ENCODE measurements at places on chromosomes 2 and 18. TPM values are rescaled to one million over a fixed set of nuclear protein-coding genes. Genes with fewer than 3 reads are reported as not detected.

Gene CFC1
- 1.8 TPM for total RNA-seq

Gene B4GALT6
- 3.9 TPM for total RNA-seq

Gene TRAPPC12
- 39.3 TPM for total RNA-seq

Gene EPC2
- total RNA-seq, result 36.9 TPM

Gene C1QL2
- not detected for total RNA-seq
